ENCODE measurements at places on chromosomes 12 and 14.

DNA sequence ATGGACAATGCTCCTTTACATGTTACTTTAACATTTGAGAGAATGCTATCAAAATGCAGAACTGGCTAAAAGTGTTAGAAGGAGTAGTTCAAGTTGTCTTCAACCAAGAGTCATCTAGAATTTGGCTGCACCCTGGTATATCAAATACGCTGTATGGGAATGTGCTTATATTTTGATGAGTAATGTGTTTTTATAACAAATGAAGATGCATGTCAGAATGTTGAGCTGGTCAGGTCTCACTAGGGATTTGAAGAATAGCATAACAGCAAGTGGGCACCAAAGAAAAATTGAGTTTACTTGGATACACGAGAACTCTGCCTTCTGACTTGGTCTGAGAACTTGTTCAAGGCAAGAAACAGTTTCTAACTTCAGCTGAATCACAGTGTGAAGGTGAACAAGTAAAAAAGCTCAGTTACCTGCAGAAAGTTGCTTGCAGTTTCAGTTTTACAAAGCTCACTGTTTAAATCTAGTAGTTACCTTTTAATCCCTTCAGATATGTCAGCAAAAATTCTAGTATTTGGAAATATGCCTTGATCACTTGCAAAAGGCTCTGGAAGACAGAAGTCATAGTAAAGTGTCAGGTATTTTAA is 82.3 kb downstream of the PDE3A start:
- no peak for DNase-seq

DNA sequence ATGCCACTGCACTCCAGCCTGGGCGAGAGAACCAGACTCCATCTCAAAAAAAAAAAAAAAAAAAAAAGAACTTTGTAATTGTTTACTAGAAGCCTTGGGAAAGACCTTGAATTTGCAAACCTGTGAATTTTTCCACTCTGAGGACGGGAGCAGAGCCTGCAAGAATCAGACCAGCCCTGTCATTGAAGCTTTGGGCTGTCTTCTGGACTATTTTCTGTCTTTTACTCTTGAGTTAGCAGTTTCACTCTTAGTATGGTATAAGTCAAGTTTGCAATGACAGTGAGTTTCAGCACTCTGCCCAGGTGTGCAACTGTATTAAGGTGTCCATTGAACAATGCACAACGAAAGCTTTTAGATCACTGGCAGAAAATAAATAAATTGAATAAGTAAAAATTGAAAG is 81.4 kb upstream of the KRAS start:
- DNase-seq = no peak

DNA sequence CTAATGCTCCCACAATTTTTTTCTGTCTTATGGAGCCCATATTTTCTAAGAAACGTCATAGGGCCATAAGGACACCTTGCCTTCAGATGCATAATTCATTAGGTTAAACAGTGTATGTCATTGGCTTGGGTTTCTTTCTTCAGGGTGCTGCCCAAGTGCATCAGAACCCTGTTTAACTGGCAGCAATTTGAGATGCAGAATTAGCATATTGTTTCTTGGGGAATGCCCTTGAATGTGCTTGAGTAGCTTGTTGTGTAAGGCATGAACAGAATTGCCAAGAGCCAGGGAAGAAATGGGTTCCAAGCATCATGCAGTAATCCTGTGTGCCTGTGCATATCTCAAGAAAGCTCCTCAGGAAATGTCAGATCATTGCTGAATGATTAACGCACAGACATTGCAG is 277.2 kb downstream of the SYT1 start:
- no peak for DNase-seq

DNA sequence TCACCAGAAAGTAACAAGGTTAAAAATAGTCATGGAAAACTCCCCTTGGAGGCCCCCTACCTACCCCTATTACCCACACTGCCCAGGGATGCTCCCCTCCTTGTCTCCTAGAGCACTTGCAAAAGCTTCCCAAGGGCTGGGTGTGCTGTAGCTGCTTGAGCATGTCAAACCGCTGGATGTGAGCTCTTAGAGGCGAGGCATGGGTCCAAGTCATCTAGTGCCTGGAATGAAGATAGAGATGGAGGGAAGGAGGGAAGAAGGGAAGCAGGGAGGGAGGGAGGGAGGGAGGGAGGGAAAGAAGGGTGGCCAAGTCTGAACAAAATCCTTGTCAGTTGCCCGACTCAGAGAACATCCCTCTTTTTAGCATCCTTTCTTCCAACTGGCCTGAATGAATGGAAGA is 43.1 kb downstream of the LTBP2 start:
- DNase-seq = no peak

DNA sequence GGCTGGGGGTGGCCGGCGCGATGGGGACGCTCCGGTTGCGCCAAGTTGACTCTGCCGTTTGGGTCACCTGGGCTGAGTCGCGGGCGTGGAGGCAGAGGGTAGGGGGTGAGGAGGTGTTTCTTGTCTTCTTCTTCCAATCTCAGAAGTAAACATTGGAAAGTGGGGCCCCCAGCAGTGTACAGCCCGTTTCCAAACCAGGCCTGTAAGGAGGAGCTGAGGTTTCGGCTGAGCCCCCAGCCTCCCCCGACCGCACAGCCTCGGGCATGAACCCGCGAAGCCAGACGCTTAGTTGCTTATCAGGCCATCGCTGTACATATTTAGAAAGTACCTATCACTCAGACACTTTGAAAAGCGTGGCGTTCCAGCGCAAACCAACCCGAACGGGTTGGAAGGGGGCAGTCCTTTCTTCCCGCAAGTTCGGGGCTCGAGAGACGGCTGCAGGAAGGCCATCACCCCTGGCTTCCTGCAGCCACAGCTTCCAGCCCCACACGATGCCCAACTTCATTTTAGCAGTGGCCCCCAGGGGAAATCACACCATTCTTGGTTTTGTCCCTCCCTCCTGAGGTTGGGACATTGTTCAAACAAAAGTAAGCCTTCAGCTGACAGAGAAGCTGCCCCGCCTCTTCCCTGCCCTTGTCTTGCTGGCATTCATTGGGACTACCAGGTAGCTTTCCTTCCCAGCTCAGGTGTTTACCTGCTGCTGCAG is 164.1 kb downstream of the ZFP36L1 start:
- DNase-seq = no peak

GRCh38 chr12:108345716-108346633 is 6.9 kb upstream of the CMKLR1 start:
- DNase-seq = no peak

DNA sequence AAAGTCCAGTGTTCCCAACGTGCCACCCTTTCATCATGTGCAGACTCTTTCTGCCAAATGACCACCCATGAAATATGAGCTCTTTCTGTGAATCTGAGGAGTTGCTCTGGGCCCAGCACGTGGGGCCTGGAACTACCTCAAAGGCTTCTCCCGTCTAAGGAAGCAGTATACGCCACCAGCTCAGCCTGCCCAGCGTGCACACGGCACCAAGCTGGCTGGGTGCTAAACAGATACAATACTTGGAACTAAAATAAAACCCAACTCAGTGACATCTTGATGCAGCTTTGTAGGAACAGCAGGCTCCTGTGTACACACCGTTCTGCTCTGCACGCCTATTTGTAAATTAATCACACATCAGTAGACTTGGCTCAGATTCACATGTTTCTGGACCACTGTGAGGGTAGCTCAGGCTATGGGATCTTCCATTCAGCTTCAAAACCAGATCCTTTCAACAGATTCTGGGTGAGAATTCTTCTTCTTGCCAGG is 74.8 kb downstream of the ARL6IP4 start:
- no peak for DNase-seq

GRCh38 chr12:92921877-92922276 is 7.2 kb downstream of the EEA1 start:
- DNase-seq = no peak

DNA sequence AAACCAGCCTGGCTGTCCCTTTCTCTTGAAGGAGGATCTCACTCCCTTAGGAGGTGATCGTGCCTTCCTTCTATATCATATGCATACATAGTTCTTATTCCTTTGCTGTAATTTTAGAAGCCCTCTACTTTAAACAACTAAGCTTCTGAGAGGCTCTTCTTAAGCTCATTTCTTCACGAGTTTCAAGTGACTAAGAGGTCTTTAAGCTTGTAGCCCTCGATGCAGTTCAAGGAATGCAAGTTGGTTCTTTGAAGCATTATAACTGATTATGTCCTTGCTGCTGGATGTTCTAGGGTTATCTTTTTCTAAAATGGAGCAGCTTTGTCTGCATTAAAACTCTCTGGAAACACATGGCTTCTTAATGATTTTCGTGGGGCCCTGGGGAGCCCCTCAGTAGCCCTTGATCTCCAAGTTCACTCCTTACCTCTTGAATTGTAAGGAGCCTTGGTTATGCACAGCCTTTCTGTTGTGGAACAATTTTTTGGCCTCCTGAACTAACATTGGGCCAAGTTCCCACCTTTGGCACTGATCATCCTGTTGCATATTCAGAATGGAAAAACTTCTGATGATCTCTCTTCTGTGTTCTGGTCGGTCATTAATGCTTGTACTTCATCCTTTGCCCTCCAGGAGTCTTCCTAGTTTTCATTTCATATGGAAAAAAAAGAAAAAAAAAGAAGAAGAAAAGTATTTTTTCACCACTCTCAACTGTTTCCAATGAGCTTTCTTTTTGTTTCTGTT is 12.6 kb downstream of the RASSF8 start:
- DNase-seq = no peak

GRCh38 chr14:69048456-69048855 is 69.4 kb upstream of the ACTN1 start:
- DNase-seq = no peak

DNA sequence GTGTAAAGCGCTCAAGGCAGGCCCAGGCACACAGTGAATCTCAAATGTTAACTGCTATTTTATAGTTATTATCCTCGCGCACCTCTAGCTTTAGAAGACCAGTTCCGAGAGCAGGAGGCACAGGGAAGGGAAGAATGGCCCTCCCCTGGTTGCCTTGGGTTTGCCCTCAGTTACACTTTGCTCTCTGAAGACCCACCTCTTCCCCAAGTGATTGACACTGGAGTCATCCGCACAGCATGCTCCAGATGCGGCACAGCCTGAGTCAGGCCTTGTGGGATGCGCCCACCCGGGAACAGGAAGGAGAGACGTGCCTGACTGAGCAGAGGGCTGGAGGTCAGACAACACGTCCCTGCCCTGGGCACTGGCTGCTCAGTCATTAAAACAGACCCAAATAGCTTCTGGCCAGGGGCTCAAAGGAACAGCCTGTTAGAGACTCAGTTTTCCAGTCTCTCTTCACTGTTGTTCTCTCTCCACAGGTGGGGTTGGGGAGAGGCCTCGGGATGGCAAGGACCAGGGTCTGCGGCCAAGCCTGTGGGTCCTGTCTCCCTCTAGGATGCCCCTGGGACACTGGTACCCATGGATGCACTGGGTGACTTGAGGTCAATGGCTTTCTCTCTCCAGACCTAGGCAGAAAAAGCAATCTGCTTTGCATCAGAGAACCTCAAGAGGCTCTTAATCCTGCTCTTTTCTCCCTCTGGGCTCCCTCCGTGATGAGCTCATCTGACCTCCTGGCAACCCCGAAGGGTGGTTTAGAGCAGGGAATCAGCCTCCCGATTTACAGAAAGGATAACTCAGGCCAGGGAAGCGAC is 13.6 kb upstream of the MLXIP start:
- DNase-seq = no peak
